ENCODE measurements at places on chromosomes 11 and 22. TPM values are rescaled to one million over a fixed set of nuclear protein-coding genes. Genes with fewer than 3 reads are reported as not detected.

The DDI1 gene
- total RNA-seq: not detected

The MS4A3 gene
- not detected for total RNA-seq

The AIFM3 gene
- total RNA-seq: not detected

The DLAT gene
- total RNA-seq: 52.3 TPM

The GDPD5 gene
- total RNA-seq: 5.8 TPM

The PGGHG gene
- total RNA-seq: 8.5 TPM

The BCO2 gene
- total RNA-seq: 0.10 TPM

DNA sequence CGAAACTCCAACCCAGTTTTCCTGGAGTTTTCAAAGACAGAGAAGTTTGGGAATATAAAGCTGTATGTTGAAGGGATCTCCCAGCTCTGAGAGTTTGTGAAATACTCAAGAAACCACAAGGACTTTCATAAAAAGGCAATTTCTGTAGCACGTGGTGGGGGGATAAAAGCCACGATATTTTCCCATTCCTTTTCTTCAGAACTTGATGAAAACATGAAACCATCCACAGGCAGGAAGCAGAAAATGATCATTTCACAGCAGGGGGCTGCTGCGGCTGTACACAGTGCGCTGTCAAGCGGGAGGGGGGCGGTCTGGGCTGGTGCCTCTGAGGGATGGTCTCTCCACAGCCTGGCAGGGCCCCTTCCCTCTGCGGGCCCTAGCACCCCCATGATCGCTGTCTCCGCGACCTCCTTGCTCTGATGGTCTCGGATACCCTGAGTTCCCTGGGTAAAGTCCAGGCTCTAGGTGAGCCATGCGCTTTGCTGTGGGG is 423.2 kb downstream of the MN1 start:
- peak; percentile 47 for DNase-seq

DNA sequence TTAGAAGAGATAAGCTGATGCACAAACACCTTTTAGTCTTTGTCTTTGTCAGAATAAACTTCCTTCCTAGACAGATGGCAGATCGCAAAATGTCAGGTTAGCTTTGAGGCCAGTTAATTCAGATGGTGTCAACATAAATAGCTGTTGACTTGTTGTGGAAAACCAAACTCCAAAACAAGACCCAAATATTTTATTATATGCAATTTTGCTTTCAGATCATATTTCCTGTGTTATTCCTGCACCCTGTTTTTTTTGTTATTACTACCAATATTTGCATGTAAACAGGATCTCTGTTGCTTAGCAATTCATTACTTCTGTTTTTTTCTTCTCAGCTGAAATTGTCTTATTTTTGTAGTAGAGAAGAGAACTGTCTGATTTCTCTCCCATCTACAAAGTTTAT is 316.0 kb downstream of the ETS1 start:
- DNase-seq: no peak

DNA sequence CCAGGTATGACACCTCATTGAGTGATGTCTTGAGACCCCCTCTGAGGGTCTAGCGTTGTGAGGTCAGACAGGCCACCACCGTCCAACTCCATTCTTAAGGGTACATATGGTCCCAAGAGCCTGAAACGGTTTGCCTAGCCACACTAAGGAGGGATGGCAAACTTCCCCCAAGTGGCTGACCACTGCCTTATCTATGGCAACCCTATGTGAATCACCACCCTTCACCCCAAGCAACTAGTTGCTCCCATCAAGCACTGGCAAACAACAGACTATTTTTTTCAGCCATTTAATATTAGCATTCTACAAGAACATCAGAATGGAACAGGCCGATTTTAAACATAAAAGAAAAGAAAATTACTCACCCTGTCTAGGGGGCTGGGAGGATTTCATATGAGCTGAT is 22.8 kb downstream of the THOC5 start:
- no peak for DNase-seq

- DNase-seq: no peak
These were observed 96.0 kb downstream of the WNT7B start for GRCh38 chr22:45880716-45881523.

- DNase-seq: no peak
These were observed 256.3 kb downstream of the CADM1 start for GRCh38 chr11:115247953-115248352.

- peak; percentile 28 for DNase-seq
These were observed 5.9 kb upstream of the ME3 start for GRCh38 chr11:86678296-86678695.

- DNase-seq: no peak
These were observed 102.0 kb downstream of the ME3 start for GRCh38 chr11:86570451-86570850.

- no peak for DNase-seq
These were observed 59.3 kb upstream of the EIF3D start for GRCh38 chr22:36588285-36588684.

GRCh38 chr11:45285930-45286632 is at the start of gene SYT13:
TSS of gene SYT13 (minus strand) at chr11:45286341. CDS start at chr11:45286207, 134 bp downstream.
- DNase-seq: no peak

DNA sequence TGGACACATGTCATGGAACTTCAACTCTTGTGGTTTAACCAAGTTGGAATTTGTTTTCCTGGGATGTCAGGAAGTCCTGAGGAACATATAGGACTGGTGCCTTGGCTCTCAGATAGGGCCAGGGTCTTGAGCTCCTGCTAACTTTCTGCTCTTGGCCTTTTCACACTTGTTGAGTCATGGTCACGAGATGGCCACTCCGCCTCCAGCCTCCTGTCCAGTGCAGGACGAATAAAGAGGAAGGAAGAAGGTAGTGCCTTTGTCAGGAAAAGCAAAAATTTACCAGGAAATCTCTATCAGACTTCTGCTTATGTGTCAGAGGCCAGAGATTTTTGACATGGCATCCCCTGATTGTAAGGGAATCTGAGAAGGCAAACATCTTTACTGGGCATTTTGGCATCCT is 89.1 kb upstream of the ARHGAP20 start:
- DNase-seq: no peak

DNA sequence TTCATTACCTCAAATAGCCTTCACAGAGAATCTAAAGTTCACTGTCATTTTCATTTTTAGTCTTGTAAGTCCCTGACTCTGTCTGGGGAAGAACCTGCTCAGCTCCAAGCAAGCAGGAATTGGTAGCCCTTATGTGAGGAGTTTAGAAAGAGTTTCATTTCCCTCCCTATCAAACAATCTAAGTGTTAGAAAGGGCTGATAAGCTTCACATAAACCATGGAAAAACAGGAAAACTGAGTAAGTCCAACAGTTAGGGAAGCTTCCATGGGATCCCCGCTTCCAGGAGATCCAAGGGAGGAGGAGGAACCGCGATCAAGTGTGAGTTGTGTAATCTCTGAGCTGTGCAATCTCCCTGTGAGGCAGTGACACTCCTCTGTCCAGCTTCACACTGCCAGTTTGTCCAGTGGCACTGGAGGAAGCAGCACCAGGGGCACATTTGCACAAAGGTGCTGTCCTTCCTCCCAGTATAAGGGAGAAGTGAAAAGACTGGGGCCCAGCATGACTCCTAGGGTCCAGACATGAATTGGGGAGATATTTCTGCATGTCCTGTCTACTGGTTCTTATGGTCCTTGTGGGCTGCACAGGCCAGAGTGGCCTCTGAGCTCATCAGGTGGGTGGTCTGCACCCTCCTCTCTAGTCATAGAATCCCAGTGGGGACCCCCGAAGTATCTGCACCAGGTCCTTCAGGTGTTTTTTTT is 4.3 kb downstream of the PRAME start:
- no peak for DNase-seq

DNA sequence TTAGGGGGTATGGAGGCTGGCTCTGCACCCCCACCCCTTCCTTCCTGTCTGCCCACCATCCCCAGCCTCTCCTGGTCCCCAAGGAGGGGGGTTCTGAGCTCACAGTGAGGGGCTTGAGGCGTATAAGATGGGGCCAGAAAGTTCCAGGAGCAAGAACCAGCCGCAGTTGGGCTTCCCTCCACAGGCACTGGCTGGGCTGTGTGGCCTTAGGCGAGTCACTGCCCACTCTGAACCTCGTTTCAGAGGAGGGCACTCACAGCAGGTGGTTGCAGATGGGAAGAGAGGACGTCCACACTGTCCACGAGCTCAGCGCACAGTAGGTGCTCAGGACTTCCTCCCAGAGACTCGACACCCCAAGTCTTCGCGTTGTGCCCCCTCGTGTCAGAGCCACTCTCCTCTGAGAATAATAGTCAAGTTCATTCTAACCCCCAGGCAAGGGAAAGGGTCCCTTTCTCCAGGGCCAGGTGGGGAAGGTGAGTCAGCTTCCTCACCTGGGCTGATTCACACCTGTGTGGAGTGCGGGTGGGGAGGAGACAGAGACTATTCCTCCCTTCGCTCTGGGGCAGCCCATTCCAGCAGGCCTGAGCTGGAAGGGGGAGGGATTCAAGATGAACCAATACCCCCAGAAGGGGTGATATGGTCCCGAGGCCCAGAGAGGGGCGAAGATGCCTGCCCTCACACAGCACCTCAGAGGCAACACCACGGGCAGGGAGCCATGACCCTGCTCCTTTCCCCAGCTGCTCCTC is 29.3 kb downstream of the RPL3 start:
- no peak for DNase-seq

- DNase-seq: no peak
These were observed 9.6 kb downstream of the ART5 start for GRCh38 chr11:3632070-3632660.

DNA sequence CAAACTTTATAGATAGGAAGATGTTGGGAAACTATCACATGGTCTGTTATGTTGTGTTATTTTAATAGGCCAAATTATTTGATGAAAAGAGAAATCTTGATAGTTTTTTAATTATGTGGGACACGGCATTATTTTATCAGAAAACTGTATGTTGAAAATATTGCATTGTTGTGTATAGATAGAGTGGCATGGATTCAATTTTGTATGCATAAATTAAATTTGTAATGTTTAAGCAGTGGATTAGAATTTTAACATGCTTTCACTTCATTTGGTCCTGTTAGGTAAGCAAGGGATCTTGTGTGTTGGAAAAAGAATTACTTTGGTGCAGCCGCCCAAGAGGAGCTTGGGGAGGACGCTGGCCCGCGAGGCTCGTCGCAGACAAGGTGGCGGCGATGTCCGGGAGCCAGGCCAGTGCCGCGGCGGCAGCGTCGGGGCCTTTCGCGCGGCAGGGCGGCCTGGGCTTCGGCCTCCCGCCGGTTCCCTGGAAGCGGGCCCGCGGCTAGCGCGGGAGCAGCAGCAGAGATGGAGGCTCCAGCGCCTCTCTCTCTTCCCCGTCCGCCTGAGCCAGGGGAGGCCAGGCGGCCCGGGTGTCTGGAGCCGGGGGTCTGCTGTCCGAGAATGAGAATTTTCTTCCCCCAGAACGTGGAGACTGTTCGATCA is 82.7 kb downstream of the GGT1 start:
- DNase-seq: no peak

DNA sequence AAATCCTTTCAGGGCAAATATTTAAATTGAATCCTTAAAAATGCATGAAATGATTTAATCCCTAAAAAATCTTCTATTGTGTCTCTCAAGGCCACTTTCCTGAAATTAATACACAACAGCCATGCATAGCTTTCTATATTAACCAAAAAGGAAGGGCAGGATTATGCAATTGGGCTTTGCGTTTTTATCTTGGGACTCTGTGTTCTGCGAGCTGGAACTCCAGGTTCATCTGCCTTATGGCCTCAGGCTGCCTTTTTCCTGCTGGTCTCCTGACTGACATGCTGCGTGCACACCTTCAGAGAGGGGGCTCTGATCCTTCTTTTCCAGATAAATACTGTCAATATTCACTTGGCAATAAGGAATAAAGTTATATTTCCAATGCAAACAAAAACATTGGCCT is 141.7 kb upstream of the GRIA4 start:
- DNase-seq: no peak

GRCh38 chr11:116513894-116514293 is 258.9 kb downstream of the BUD13 start:
- DNase-seq: peak; percentile 24

DNA sequence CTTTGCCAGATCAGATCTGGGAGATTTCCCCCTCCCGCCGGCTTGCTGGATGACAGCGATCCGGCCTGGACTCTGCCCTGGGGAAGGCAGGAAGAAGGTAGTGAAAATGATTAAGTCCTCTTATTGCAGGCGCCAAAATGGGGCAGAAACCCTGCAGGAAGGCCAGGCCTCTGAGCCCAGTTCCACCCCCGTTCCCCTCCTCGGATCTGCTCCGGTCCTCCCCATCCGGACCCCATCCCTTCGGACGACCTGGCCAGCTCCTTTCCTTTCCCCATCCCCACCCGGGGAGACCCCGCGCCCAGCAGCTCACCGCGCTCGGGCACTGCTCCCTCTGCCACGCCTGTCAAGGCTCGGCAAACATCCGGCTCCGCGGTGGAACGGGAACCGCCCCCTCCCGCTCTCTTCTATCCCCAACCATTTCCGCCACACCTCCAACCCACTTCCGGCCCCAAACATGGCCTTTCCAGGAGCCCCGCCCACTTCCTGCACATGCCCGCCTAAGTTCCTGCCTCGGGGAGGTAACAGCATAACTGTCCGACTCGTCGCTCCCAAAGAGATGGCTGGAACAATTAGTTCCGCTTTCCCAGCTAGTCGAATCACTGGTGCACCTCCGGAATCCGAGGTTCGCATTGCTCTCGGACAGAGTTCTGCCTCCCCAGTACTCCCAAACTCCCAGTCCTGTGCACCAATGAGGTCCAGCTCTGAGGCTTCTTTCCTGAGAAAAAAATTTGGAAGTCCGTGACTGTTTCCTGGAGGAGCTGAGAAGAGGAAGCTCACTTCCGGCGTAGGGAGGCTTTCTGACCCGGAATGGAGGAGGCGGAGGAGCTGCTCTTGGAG is at the start of the genes ARHGAP1 and ZNF408:
TSS of gene ARHGAP1 (minus strand) at position 379 of the 837 bp plus-strand sequence. CDS start 4,512 bp downstream, outside the sequence.
TSS of gene ZNF408 (plus strand) at position 791 of the 837 bp plus-strand sequence. CDS start at position 808, 17 bp downstream.
- DNase-seq: peak; percentile 100

DNA sequence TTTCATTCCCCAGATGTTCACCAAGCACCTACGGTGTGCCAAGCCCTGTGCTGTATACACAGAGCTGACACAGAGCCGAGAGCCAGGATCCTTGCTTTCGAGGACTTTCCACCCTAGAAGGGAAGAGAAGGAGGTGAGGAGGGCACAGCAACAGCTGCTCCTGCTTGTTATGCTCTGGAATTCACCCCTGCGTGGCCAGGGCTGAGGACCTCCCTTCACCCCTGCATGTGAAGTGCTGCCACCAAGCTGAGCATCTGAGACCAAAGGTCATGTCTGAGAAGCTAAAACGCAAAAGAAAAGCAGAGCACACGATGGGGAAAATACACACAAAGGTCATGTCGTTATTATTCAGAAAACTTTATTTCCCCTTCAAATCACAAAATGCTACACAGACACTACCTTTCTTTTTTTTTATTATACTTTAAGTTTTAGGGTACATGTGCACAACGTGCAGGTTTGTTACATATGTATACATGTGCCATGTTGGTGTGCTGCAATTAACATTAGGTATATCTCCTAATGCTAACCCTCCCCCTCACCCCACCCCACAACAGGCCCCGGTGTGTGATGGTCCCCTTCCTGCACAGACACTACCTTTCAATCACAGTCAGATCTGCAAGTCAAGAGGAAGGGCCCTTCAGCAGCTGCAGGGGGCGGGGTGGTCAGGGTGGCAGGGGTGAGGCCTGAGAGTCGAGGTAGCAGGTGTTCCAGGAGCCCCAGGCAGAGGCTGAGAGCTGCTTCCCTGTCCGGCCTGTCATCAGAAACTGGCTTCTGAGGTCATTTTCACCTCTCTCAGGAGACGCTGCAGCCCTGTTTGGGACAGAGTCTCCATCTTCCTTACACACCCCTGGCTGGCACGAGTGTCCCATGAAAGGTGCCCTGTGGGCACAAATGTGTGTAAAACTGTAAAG is 40.1 kb upstream of the PRR5 start:
- DNase-seq: no peak

Measured in SJCRH30 (cell line).